AG08395 (cell line): ENCODE measurements at places on chromosomes 7 and 10.

DNA sequence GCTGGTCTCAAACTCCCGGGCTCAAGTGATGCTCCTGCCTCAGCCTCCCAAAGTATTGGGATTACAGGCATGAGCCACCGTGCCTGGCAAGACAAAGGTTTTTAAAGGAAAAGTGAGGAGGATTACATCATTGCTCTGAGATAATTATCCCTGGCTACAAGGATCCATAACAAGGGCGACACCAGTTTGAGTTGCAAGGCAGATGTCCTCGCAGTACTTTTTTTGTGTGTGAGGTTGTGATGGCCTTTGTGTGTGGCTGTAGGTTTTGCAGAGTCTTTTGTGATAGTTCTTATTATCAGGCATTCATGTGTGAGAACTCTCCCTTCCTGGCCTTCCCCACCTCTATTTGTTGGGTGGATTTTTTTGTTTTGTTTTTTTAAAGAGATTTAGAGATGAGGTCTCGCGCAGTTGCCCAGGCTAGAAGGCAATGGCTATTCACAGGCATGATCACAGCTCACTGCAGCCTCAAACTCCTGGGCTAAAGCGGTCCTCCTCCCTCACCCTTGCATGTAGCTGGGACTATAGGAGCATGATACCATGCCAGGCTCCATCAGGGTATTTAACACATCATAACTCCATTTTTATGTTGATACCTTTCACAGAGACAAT, 10.0 kb downstream of the BTBD16 start:
- no peak for DNase-seq

DNA sequence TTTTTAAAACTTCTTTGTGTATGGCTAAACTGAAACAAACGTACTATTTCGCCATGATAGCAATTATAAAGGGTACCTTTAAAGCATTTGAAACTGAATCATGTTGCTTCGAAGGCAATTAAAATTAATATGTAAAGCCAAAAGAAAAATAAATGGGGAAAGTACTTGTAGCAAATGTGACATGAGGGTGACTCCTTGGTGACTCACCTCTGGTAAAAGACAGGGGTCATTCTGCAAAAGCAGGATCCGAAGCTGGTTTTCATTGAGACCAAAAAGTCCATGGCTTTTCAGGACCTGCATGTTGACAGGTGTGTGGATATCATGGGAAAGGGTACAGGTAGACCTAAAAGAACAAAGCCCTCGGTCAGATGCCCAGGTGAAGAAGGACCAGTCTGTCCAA, 1.5 kb downstream of the ZC3HAV1L start:
- DNase-seq: no peak

- DNase-seq: peak; percentile 63
Observed at GRCh38 chr10:88150339-88150738, 286.9 kb downstream of the PTEN start.

DNA sequence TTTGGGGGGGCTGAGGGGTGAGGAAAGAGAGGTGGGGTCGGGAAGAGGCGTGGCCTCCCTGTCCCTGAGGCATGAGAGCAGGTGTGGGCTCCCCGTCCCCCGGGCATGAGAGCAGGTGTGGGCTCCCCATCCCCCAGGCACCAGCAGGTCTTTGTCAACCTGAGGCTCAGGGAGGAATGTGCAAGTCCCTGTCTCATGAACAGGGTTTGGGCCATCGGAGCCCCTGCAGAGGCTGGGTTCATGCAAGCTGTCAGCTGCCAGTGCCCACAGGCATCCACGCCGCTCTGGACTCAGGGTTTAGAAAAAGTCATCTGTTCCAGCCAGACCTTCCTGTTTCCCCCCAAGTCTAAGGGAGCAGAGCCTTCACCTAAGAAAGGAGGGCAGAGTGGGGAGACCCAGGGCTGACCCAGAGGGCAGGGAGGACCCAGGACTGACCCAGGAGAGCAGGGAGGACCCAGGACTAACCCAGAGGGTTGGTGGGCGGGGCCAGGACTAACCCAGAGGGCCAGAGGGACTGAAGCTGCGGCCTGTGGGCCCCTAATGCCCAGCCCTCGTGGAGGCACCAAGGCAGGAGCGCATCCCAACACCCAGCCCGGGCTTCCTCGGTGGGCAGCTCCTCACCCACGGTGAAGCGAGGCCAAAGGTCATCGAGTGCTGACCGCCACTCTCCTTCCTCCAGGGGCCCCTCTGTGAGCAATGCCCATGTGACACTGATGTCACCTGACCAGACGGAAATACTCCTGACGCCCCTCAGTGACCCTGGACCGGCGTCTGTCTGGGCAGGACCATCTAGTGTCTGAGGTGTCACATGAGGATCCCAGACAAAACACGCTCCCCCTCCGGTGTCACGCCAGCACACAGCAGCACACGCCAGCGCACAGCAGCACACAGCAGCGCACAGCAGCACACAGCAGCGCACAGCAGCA, 28.9 kb upstream of the GPR146 start:
- DNase-seq: no peak

- DNase-seq: no peak
Observed at GRCh38 chr10:128929767-128930166, 537.3 kb upstream of the MGMT start.

- no peak for DNase-seq
Observed at GRCh38 chr7:142720986-142721385, 28.3 kb upstream of the PRSS1 start.

- no peak for DNase-seq
Observed at GRCh38 chr7:143237366-143237765, 15.5 kb downstream of the TAS2R40 start.

DNA sequence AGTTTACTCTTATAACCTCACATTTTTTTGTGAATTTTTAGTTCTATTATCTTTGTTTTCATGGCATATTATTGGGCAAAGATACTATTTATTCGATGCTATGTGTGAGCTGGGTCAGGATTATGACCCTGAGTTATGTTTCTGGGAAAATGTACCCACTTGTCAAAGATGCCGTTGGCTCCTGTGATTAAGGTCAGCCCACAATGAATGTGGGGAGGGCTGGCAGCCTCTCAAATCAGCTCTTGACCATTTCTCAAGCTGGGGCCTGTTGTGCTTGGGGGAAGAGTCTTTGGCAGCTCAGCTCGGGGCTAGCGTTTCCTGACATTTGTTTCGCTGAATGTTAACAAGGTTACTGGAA, 97.5 kb downstream of the TCF7L2 start:
- DNase-seq: no peak

DNA sequence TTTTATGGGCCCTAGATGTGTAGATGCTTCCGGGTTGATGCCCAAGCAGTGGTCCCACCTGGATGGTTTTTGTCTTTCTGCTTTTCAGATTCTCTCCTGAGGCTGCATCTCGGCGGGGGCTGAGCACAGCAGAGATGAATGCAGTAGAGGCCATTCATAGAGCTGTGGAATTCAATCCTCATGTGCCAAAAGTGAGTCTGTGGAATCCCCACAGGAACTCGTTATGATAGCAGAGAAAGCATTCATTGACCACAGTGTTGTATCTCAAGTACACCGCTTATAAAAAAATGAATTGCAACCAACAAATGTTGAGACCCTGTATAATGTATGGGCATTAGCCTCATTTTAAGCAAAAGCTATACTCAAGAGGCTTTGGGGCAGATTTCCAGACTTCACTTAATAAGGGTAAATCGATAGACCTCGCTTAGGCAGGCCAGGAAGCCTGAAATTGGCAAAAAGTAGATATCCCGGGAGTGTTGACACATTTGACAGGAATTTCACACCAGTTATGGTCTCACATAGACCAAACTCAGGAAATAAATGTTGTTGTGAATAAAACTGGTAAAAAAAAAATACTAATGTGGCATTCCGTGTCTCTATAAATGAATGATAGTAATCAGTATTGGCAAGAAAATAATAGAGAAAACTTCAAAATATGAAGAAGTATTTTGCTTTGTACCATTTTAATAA, 132.0 kb downstream of the WNT2 start:
- DNase-seq: no peak

GRCh38 chr10:43160046-43160920, 22.0 kb downstream of the CSGALNACT2 start:
- DNase-seq: peak; percentile 75

DNA sequence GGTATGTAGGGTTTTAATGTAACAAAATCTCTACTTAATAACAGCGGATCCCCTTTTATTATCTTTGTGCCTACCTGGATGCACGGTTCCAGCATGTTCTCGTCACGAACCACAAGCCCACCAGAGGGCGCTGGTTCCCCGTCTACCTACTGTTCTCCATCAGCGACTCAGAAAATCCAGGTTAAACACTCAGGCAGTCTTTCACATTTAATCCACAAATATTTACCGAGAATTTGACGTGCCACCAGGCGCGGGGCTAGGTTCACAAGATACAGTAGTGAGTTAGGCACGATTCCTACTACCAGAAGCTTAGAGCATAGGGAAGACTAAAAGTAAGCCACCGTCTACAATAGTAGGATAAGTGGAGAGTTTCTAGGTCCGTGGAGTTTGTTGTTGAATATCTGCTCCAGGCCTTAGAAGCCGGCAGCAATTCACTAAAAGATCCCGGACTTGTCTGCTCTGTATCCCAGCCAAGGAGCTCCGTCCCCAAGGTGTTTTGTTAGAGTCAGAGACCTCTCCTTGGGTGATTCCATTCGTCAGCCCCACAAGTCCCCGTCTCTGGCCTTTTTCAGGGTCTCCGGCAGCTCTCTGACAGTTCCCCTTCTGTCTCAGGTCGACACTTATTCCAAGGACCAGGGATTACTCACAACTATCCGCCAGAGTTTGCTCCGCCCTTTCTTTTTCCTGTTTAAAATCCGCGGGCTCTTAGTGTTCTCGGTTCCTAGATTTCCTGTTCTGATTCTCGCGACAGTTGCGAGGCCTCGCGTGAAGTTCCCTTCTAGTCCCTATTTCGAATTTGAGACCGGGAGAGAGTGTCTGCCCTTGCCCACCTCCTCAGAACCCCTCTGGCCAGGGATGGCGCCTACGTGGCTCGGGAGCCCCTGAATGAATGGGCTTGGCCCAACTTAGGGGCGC, 1.5 kb upstream of the KAZALD1 start:
- DNase-seq: peak; percentile 95

- peak; percentile 96 for DNase-seq
Observed at GRCh38 chr7:46811529-46811928, 770.4 kb downstream of the TNS3 start.

DNA sequence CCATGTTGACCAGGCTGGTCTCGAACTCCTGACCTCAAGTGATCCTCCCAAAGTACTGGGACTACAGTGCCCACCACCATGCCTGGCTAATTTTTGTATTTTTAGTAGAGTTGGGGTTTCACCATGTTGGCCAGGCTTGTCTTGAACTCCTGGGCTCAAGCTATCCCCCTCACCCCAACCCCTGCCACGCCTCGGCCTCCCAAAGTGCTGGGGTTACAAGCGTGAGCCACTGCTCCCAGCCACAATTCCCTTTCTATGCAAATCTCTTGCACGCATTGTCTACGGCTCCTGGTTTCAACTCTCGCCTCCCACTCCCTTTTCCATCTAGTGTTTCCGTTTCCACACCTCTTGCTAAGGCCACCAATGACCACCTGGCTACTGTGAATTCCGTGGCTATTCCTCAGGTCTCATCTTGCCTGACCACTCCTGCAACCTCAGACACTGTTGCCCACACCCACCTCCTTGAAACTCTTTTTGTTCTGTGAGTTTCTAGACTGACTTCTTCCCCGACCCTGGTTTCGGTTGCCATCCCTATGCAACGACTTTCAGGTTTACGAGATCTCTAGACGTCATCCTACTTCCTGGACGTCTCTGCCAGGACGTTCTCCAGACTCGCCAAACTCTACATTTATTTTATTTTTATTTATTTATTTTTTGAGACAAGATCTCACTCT, 3.4 kb downstream of the CLDN3 start:
- DNase-seq: no peak

GRCh38 chr7:151384352-151384697, 25.5 kb downstream of the WDR86 start:
- no peak for DNase-seq

- no peak for DNase-seq
Observed at GRCh38 chr7:16063221-16063620, 358.1 kb downstream of the CRPPA start.

DNA sequence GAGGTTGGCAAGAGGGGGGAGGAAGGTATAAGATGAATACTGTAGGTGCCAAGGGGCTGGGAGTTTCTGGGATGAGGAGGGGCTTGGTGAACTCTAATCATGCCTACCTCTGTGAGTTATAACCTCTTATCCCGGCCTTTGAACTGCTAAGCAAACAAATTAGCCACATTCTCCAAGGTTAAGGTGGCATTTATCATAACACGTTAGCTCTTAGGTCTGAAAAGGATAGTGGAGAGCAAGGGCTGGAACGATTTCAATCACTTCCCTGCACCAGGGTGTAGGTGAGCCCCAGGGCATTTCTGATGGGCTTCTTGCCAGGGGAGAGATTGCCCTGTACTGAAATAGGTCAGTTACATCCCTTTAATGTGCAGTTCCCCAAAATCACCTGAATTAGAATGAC, 28.6 kb upstream of the DMBT1 start:
- no peak for DNase-seq

DNA sequence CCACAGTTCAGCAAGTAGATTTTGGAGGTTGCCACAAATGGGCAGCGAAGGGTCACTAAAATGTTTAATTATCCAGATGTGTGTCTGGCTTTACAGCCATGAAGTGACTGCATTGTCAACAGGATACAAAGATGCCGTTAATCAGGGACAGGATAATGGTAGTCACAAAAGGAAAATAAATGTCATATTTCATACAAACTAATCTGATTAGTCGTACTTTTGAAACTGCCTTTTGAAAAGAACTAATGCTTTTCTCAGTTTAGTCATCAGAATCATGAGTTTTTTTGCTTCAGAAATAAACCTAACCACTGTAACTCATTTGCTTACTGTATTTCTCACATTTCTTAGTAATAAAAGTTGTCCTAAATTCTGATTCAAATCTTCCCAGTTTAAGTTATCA, 22.2 kb upstream of the WNT16 start:
- DNase-seq: no peak

DNA sequence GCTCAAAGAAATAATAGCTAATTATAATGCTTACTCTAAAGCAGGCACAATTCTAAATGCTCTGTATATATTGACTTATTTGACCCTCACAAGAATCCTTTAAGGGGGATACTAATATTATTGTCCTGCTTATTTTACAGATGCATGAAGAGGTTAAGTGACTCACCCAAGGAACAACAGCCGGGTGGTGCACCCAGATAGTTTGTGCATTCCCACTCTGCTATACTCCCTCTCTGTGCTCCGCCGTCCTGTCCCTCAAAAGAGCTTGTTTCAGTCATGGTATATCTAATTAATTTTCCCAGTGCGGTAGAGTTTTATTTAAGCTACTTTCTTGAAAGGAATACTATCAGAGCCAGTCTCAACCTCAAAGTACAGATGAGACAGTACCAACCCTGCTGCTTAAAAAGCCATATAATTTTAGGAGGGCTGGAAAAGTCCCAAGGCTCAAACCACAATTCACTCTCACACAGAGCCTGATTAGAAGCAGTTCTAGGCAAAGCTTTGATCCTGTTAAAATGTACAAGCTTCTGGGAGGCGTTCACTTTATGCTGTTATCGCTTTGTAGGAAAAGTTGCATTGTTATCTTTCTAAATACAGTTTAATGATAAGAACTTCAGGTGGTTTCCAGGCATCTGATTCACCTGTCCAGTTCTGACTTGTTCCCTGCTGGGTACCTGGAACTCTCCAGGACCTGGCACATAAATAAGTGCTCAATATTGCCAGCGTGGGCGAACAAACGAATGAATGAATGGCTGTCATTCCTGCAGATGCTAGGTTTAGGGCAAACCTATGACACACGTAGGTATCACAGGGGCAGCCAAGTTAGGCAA, 261.5 kb upstream of the KLF14 start:
- no peak for DNase-seq

GRCh38 chr7:57201021-57201894, 69.0 kb upstream of the ZNF479 start:
- DNase-seq: no peak

- DNase-seq: no peak
Observed at GRCh38 chr10:6301488-6302075, 98.8 kb downstream of the PFKFB3 start.
